Cortex of kidney (tissue), 1 donor: ENCODE measurements at places on chromosomes 12 and 14.

DNA sequence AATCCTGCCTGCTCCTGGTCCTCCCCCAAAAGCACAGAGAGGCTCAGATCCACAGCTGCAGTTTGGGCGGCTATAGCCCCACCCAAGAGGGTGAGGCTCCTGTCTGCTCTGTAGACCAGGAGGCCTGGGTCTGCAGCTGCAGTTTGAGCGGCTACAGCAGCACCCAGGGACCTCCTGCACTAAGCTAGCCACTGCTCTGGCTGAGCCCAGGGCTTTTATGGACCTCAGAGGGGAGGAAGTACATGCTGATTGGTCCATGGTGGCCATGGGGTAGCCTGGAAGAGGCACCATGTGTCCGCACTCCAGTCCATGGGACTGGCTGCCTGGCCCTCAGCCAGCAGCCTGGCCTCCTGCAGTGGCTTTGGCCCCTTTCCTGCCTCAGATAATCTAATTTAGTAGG, 49.6 kb upstream of the GSC start:
- no peak for DNase-seq

DNA sequence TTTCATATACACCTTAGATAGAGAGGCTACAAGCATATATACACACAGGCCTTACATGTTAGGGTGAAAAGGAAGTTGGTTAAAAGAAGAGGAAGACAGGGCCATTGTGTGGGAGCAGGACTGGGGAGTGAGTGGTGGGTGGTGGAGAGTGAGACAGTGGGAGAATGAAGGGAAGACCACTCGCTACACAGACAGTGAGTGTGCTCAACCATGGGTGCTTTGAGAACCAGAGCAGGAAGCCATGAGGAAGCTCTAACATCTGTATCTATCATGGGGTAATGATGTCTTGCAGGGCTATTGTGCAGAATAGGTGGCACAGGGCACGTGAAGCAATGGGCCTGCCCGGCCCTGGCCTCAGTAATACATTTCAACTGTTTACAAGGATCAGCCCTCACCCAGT, 11.4 kb upstream of the KRT74 start:
- DNase-seq, result no peak

DNA sequence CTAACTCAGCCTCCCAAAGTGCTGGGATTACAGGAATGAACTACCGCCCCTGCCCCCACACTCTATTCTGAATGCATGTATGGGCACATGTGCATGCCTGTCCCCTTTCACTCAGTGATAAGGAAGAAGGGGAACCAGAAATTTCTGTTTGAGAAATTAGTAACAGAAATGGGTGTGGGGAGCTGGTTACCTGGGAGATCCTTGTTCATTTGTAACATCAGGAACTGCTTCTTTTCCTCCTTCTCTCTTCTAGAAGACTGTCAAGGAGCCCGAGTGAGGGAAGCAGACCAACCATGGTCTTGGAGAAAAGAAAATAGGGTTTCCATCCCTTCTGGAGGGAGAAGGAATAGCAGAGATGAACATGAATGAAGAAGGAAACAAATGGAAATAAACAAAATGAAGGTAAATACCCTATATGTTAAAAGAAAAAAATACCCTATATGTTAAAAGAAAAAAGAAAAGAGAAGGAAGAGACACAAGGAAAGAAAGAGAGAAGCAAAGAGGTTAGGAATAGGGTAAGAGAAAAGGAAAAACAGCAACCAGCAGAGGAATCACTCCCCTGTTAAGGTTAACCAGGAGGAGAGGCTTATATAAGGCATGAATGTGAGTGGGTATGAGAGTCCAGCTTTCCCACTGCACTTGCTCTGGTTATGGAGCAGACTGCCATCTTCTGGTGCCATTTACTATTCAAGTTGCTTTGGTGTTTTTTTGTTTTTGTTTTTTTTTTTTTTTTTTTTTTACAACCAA, 3.3 kb downstream of the PPP1R3E start:
- DNase-seq, result no peak

- DNase-seq, result no peak
Observed at GRCh38 chr12:3173008-3173553, 95.9 kb downstream of the TSPAN9 start.

GRCh38 chr12:97921979-97922722, 459.5 kb downstream of the RMST start:
- DNase-seq, result no peak

DNA sequence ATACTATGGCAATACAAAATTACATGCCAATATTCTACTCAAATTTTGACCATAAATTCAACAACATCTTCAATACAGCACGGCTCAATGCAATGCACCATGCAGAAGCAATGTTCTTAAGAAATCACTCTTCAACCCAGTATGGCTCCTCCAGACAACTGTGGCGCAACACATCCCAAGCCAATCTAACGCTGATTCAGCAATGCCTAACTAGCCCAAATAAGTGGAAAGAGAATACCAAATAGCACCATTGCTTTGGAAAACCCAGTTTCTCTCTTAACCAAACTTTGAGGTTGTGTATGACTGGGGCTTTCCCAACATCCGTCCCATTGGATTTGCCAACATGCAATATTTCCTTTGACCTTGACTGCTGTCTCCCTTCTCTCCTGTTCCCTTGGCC, 211.1 kb upstream of the TBX3 start:
- no peak for DNase-seq

DNA sequence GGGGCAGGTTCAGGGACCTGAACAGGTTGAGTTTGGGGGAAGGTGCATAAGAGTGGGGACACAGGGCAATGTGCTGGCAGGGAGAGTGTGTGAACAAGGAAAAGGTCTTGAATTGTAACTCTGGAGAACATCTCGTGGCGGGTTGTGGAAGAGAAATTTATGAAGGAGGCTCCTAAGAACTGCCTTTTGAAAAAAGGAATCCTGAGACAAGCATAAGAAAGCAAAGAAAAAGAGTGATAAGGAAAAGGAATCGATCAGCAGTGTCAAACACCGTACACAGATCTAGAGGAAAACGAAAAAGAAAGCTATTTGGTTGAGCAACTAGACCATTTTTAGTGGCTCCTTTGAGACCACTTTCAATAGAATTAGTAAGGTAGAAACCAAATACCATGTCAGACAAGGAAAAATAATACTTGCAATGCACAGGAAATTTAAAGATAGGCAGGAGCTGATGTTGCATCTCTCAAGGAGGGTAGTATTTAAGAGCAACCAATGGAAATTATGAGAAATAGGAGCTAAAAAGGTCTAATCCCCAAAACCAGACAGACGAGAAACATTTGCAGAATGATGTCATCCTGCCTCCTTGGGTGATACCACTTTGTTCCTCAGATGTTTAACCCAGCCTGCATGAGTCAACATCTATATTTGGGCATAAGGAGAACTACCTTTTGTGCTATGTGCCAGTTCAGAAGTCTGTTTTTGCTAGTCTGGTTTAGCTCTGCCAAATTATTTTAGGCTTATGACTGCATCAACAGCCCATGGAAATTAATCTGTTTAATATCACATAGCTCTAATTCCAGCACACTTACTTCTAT, 64.5 kb upstream of the STK38L start:
- no peak for DNase-seq

GRCh38 chr12:727321-727720, 25.1 kb upstream of the WNK1 start:
- DNase-seq, result no peak

- DNase-seq, result no peak
Observed at GRCh38 chr12:90808568-90808967, 146.4 kb downstream of the CCER1 start.

DNA sequence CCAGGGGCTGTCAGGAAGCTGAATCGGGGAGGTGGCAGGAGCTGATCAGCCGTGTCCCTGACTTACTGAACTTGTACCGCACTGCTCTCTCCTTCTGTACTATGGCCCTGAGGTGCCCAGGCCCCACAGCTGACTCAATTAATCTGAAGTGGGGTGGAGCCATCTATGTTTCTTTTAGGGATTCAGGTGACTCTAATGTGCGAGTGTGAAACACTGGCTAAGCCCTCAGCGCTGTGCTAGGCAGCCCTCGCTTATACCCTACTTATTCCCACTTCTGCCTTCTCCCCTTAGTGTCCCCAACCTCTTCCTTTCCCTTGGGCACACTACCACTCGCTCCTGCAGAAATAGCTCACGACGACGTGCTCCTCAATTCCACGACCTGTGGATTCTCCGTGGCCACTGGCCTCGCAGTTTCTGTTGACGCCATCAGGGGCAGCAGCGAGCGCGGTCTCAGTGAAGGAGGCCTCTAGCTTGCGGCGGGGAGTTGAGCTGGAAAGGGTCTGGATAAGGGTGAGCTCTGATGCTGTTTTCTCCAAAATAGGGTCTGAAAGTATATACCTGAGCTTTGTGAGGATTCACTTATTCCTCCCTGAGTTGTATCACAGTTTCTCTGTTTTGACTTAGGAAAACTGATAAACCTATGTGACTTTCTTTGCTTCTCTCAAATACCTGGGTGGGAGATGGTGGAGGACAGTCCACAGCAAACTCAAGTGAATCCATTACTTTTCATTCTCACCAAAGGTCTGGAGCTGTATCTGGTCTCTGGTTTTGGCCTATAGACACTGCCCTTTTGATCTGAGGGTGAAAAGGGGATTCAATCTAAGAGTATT, 167.6 kb downstream of the SLC41A2 start:
- DNase-seq, result peak; percentile 9

- no peak for DNase-seq
Observed at GRCh38 chr14:51513281-51513680, 138.4 kb upstream of the FRMD6 start.

- DNase-seq, result no peak
Observed at GRCh38 chr12:116506697-116507064, 52.5 kb upstream of the MAP1LC3B2 start.

DNA sequence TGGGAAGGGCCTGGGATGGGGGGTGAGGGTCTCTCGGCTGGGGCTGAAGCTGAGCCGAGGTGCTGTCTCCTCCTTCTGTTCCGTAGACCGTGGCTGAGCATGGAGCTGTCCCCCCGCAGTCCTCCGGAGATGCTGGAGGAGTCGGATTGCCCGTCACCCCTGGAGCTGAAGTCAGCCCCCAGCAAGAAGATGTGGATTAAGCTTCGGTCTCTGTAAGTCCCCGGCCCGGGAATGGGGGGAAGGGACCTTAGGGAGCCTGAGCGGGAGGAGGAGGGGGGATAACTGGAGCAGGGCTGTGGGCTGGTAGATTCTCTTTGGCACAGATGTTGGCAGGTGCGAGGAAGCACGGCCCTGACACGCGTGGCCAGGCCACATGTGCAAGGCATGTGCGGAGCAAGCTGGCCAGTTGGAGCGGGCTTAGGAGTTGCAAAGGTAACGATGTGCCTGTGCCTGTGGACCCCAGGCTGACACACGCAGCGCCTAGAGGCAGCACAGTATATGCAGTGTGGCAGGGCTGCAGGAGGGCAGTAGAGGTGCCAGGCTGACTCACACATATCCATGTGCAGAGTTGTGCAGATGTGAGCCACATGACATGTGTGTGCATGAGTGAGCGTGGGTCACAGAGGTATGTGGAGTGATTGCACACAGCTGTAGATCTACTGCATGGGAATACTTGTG, 512 bp downstream of the PDE1B start:
- no peak for DNase-seq

GRCh38 chr12:104226672-104227071, 11.1 kb downstream of the TXNRD1 start:
- no peak for DNase-seq

GRCh38 chr14:54782751-54783659, 119.6 kb downstream of the GCH1 start:
- DNase-seq, result no peak

- no peak for DNase-seq
Observed at GRCh38 chr12:80234667-80235066, 135.3 kb downstream of the OTOGL start.

DNA sequence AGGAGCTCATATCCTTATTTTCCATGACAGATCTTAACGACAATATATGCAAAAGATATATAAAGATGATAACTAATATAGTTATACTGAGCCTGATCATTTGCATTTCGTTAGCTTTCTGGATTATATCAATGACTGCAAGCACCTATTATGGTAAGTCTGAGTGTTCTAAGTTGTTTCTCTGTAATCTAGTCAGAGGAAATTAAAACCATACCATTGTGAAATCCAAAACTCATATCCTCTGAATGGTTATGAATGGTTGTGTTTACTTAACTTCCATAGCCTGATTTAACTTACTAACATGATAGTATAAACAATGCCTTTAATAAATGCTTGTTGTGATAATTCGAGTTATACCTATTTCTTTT, 760 bp downstream of the TMEM19 start:
- no peak for DNase-seq

DNA sequence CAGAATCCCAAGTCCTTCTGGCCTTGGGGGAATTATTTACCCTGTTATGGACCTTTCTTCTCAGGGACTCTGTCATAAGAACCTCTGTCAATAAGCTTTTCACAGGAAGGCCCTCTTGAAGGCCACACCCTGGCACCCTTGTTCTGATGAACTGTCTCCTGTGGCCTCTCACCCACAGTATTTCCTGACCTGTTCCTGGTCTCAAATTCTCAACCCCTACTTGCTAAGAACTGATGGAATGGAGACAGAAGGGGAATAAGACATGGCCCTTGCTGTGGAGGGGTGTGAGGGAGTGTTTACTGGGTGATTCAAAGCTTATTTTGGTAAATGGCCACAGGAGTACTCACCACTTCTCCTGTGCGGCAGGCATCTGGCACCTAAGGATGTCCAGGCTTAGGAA, 1082.9 kb downstream of the BCL11B start:
- no peak for DNase-seq

DNA sequence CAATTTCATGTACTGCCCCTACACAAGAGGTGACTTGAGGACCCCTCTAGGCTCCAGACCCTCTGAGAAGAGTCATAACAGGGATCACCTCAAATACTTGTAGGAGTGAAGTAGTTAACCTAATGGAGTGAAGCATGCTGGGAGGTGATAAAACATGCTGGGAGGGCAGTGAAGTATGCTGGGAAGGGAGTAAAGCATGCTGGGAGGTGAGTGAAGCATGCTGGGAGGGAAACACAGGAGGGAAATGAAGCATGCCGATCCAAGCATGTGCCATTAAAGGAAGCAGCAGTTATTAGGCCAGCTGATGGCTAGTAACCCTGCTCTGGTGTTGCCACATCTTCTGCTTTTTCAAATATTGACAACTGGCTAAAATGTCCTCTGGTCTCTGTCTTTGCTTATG, 70.7 kb upstream of the TRHDE start:
- DNase-seq, result no peak

GRCh38 chr14:23398348-23398747, 9.7 kb downstream of the MYH6 start:
- DNase-seq, result no peak

GRCh38 chr14:89576145-89576927, 159.3 kb upstream of the FOXN3 start:
- DNase-seq, result no peak

DNA sequence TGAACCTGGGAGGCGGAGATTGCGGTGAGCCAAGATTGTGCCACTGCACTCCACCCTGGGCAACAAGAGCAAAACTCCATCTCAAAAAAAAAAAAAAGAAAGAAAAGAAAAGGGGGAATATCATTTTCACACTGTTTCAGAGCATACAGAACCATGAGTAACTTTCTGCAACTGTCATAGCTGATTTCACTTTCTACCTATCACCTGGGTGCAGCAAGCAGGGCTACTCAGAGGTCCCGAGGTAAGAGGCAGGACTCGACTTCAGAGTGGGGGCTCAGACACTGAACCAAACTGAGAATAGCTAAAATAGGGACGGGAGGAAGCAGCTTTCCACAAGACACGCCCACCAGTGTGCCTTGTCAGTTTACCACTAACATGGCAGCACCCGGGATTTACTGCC, 29.8 kb downstream of the OR10P1 start:
- DNase-seq, result no peak
